ENCODE measurements at places on chromosomes 11 and 22.

GRCh38 chr11:565921-566509 is 5.2 kb downstream of the RASSF7 start:
- no peak for DNase-seq

GRCh38 chr11:15911377-15912044 is 444.8 kb downstream of the SOX6 start:
- DNase-seq = no peak

DNA sequence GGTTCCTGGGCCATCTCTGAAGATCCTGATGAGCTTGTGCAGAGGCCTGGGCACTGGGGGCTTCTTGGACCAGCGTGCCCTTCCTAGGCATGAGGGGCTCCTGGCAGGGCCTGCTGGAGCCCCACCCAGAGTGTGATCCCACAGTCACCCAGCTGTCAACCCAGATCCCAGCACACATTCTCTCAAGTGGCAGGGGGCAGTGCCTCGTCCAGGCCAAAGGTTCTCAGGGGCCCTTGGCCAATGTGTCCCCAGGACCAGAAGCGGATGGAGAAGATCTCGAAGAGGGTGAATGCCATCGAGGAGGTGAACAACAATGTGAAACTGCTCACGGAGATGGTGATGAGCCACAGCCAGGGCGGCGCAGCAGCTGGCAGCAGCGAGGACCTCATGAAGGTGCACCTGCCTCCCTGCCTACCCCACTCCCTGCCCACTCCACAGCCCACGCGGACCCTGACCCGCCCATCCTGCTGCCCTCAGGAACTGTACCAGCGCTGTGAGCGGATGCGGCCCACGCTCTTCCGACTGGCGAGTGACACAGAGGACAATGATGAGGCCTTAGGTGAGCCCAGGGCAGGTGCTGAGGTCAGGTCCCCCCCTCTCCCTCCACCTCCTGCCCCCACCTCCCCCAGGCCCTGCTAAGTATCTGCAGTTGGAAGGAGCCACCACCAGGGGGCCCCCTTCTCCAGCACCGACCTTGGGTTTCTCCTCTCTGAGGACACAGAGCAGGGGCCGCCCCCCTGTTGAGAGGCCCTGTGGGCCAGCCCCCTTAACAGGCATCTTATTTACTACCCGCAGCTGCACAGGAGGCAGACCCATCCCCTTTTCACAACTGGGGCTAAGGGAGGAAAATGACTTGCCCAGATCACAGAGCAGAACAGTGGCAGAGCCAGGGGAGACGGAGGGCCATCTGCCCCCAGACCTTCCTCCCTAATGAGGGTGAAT is 14.7 kb downstream of the GGA1 start:
- DNase-seq = peak; percentile 70

DNA sequence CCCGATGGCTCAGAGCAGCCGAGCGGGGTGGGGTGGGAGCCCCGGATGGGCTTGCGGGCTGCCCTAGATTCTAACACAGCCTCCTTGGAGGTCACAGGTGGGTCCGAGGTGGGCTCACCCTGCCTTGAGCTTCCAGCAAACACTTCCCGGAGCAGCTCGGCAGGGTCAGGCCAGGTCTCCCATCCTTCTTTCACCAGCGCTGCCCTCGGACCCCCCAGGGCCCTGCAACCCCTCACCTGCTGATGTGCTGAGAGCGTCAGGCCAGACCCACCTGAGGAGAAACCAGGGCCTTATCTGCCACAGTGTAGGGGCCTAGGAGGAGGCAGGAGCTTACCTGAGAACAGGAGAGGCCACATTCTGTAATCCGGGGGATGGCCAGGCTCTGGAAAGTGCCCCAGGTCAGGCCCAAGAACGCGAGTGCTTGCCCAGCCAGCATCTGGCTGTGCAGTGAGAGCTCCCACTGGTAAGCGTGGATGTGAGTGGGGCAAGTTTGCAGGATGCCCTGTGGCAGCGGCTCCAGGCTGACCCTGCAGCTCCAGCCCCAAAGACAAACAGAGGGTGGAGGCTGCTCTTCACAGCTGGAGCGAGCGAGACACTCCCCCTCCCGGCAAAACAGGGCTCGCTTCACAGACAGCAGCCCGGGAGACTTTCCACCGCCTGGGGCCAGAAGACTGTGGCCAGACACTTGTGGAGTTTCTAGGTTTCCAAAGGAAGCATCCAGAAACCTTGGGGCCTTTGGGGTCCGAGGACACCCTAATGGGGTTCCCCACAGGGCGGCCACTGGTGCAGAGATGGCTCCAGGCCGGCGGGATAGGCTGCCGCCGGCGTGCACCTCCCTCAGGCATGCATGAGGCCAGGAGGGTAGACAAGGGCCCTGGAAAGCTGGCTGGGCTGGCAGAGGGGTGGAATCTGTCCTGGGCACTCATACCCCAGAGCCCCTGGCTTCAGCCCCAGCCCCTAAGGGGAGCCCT is at the start of gene IL17REL:
Gene IL17REL (minus strand): TSS at position 555 of the 971 bp plus-strand sequence. CDS start 119 bp downstream, at position 436.
- no peak for DNase-seq

DNA sequence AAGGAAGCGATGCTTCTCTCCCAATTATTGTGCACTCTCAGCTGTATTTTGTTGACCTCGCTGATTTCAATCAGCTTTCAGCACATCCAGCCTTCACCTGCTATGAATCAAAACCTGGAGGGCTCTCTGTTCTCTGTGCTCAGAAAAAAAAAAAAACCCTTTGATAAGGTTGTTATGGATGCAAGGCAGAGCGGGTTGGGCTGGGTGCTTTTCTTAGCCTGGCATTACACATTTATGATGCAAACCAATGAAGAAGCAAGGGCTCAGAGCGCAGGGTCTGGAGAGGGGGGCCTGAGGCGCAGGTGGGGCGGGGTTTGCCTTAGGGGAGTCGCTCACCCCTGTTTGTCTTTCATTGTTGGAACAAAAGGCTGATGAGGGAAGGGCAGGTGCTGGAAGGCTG is 86.0 kb upstream of the CADM1 start:
- no peak for DNase-seq

DNA sequence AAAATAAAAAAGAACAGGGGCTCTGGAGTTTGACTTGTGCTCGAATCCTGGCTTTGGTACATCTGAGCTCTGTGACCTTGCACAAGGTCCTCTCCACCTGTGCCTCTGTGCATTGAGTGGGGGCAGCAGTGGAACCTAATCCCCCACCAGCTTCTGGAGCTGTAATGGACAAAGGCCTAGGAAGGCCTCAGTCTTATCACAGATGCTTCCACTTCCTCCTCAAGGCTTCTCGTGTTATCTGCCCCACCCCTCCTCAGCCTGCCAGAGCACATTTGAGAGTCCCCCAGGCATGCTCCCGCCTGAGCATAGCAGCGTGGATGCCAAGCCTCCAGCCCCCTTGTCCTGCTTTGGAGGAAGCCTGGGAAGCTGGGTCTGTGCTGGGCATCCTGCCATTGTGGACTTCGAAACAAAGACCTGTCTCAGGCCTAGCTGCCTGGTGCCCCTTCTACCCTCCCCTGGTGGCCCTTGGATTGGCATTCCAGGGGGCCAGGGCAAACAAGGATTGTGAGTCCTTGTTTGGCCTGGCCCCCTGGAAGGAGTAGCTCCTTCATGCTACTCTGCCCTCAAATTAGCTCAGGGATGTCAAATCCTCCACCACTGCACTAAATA is 15.0 kb downstream of the SLC35E4 start:
- DNase-seq = no peak

DNA sequence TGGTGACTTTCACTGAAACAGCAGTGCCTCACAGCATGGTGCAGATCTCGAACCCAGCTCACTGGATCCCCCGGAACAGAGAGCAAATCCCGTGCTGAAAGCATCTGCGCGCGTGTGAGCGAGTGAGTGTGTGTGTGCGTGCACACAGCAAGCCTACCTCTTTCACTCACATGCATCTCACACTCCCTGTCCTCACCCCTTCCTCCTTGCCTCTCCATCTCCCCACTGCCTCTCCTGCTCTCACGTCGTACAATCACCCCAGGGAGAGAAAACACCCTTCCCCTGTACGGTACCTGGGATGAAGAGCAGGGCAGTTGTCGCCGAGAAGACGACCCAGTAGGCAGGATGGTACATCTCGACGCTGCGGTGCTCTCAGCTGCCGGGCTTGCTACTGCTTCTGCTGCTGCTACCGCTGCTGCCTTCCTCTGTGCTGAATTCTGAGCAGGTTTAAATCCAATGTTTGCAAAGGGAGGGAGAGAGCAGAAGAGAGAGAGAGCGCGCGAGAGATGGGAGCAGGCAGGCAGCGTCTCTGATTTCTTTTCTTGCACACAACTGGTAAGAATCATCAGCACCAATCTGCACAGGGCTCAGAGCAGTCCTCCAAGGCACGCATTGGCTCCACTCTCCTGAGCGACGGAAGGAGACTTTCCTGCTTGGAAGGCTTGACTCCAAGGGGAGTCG is at the start of gene OPCML:
Gene OPCML (minus strand): TSS at position 531 of the 681 bp plus-strand sequence.
- no peak for DNase-seq

- no peak for DNase-seq
These were observed 1158.1 kb upstream of the TENM4 start for GRCh38 chr11:80598905-80599304.

DNA sequence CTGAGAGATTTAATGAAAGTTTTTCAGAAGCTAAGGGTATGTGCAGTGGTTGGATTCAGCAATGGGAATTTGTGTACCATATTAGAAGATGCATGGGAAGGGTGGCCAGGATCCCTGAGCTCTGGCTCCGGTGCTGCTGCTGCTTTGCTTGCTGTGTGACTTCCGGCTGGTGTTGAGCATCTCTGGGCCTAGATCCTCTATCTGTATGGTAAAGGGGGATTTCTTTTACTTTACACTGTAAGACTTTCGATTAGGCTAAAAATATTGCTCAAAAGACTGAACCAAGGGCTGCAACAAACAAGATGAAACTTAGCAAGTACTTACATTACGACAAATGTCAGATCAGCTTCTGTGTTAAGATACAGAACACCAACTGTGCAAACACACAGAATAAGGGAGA is 39.1 kb downstream of the XRRA1 start:
- DNase-seq = no peak

GRCh38 chr11:84642500-84642899 is 984.6 kb downstream of the DLG2 start:
- no peak for DNase-seq

Measured in stimulated activated CD4-positive, alpha-beta T cell treated with anti-CD3 and anti-CD28 coated beads, Interleukin-12 subunit alpha, Interleukin-12 subunit beta, amount 100 ng/mL, for 4 hours (primary cell).